ENCODE measurements at places on chromosomes 11 and 22. TPM values are rescaled to one million over a fixed set of nuclear protein-coding genes. Genes with fewer than 3 reads are reported as not detected.

Gene GLB1L2
- 0.85 TPM for total RNA-seq

GRCh38 chr11:59206635-59207034 is 6.1 kb downstream of the MPEG1 start:
- DNase-seq, result peak; percentile 63

- peak; percentile 51 for DNase-seq
These were observed 7.6 kb downstream of the RPL3 start for GRCh38 chr22:39311592-39312400.

DNA sequence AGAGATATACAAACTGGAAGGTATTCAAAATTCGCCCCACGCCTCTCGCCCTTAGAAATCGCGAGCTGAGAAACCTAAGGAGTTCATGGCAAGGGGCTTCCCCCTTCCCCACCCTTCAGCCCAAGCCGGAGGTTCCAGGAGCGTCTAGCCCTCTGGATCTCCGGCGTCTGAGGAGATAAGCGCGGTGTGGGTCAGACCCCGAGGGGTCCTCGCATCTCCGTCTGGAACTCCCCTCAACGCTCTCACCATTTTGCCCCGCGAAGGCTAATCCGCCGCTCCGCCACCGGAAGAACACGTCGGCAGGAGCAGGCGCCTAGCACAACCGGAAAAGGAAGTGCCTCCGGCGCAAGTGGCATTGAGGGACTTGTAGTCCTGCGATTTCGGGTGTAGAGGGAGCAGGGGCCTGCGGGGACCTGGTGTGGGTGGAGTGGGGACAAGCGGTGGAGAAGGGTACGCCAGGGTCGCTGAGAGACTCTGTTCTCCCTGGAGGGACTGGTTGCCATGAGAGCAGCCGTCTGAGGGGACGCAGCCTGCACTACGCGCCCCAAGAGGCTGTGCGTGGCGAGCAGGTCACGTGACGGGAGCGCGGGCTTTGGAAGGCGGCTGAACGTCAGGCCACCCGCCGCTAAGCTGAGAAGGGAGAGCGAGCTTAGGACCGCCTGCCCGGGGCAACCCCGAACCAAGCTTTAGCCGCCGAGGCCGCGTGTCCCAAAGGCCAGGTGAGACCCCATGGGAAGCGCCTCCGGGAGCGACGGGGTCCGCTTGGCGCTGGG is at the start of the genes FEN1 and TMEM258:
Gene FEN1 (plus strand): TSS at position 602 of the 773 bp plus-strand sequence. CDS start 2,451 bp downstream, outside the sequence.
Gene TMEM258 (minus strand): TSS at position 290 of the 773 bp plus-strand sequence. CDS start 41 bp downstream, at position 249.
- DNase-seq, result peak; percentile 94

DNA sequence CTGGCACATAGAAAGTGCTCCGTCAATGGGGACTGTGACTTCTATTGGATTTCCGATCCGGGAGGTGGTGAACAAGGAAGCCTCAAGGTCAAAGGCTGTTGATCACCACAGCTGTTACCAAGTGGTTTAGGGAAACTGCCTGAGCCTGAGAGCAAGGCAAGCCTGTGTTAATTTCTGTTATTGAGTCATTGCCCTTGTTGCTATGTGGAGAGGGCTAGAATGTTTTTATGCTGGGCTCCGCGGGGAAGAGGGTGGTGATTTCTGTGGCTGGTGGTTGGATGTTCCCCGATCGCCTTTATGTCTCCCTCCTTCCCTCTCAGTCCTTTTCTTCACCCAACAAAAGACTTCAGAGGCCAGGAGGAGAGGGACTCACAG is 108.5 kb upstream of the ALX4 start:
- no peak for DNase-seq
